ENCODE measurements at places on chromosomes 13 and 19.
A peak's percentile ranks its signal among the peaks of the same experiment; 100 is the strongest.

- no peak for DNase-seq
Measured at GRCh38 chr13:106477303-106477702, 58.2 kb downstream of the EFNB2 start.

DNA sequence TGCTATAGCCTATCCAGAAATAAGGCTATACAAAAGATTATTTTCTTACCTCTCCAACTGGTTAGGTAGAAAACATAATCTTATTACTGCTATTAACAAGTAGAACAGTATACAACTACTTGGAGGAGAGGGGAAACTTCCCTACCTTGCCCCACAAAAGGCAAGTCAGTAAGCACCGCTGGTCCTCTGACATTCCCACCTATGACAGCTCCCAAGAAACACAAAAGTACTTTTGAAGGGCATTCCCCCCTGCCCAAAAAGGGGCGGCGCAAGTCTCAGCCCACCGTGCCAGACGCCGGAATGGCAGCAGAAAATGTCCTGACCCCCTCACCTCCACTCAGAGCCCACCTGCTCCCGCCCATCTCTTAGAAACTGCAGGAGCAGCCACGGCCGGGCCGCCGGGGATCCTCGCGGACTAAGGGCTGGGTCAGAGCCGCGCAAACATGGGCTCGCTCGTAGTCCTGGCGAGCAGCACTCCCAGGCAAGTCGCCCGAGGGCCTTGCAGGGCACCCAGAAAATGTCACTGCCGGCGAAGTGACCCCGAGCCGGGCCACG lies 437 bp downstream of the SUCLA2 start:
- peak; percentile 66 for DNase-seq

GRCh38 chr13:33250609-33251008 lies 34.9 kb downstream of the STARD13 start:
- no peak for DNase-seq

DNA sequence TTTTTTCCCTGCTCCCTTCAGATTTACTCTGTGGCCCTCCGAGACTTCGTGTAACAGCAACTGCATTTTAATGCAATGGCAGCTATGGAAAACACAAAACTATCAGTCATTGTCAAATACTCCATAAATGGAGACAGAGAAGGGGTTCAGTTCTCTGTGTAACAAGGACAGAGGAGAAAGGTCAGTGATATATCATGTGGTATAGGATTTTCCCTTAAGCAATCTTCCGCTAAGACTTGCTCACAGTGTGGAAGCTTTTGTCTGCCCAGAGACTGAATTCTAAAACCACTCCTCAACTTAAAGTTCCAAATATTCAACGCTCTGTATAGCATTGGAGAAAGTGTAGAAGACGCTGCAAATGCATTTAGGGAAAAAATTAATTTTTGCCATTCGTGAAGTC lies 111.3 kb upstream of the EDNRB start:
- no peak for DNase-seq

- no peak for DNase-seq
Measured at GRCh38 chr19:13819238-13819637, 24.0 kb downstream of the ZSWIM4 start.

DNA sequence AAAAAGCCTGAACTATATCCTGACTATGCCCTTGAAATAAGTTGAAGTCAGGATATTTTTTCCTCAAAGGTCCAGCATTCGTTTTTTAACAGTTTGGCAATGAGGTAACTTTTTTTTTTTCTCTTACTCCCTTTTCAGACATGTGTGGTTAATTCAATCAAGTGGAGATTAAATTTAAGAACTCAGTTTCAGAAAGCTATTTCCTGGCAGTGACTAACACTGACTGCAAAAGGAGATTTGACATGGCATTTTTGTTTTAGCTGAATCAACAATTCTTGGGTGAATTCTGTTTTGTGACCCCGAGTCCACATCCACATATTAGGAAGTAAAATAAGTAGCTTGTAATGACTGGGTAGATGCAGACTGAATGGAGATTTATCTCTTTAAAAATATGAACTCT lies 716.4 kb downstream of the PCDH9 start:
- no peak for DNase-seq

DNA sequence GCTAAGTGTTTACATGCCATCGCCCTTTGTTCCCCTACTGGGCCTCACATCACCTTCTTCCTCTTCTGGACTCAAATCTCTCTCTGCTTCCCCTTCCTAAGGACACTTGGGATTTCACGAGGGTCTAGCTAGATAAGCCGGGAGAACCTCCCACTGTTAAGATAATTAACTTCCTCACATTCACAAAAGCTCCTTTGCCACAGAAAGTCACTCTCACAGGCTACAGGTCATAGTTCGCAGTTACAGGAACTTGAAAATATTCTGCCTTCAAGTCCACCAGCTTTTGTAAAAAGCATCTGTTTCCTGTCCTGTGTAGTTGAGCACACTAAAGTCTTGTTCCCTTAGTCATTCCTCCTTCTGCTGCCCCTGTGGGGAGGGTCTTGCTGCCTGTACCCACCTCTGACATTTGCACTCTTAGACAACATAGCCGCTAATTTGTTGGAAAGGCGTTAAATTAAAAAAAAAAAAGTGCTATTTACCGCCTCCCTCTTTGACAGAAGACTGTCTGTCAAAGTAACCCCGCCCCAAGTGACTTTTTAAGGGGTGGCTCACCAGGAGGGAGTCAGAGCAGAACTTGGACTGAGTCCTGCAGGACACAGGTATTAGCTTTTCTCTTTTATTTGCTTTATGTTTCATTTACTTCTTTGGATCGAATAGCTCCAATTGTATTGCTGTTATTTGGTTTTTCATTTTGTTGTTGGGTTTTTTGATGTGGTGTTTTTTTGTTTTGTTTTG lies 26.8 kb upstream of the CEACAM21 start:
- no peak for DNase-seq

- no peak for DNase-seq
Measured at GRCh38 chr19:38654628-38655055, 7.2 kb downstream of the ACTN4 start.

GRCh38 chr19:4867534-4868285 lies at the start of gene PLIN3:
TSS of gene PLIN3 (minus strand) at chr19:4867667. CDS start at chr19:4861394, 6,273 bp downstream.
- peak; percentile 98 for DNase-seq

- DNase-seq = no peak
Measured at GRCh38 chr19:12450844-12451243, 10.0 kb upstream of the ZNF443 start.

GRCh38 chr13:40814803-40815202 lies 25.4 kb downstream of the SLC25A15 start:
- DNase-seq = no peak

DNA sequence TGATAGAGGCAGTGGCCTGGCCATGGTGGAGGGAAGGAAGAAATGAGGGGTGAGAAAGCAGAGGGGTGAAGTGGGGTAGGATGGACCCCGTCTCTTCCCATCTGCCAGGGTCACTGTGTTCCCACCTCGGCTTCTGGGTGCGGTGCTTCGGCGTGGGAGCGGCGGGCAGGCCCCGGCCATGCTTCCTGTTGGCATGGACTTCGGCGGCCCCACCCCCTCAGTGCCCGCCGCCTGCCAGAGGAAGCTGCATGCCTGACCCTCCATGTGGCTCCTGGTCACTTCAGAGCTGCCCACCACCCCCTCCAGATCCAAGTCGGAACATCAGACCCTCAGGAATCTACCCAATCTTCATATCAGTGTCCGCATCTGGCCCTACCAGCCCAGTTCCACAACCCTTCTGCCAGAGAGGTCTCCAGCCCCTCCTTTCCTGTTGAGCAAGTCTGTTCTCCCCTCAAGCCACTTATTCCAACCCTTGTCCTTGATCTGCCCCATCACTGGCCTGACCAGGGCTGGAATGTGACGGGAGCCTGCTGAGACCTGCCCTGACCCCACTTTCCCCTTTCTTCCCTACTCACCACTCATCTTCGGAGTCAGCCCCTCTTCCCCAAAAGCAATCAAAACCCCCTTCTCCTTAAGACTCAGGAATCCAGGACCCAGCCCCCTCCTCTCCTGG lies 1.5 kb downstream of the KCNN4 start:
- no peak for DNase-seq

DNA sequence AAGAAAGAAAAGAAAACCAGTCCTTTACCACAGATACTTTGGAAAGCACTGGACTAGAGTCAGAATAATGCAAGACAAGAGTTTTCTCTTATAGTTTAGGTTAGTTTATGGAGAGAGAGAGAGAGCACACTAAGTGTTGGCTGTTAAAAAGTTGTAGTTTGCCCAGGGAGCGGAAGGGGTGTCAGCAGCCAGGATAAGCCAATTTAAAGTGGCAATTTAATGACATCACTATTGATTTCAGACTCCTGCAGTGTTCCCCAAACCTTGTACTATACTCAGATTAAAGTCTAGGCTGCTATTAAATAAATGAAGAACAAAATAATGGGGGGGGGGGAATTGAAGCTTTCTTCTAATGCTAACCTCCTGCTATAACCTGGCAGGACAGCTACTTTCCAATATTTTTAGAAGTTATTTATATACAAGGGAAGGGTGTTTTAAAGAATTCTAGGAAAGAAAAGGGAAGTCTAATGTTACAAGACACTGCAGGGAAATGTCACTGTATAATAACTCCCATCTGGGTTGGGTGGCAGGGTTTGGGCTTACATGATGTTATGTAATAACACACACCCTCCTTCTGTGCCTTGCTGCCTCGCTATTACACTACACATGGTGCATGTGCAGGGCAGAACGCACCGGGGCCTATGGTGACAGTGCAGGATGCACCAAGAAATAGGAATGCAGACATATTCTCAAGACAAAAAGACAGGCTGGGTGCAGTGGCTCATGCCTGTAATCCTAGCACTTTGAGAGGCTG lies 19.9 kb downstream of the TPT1 start:
- DNase-seq = no peak

DNA sequence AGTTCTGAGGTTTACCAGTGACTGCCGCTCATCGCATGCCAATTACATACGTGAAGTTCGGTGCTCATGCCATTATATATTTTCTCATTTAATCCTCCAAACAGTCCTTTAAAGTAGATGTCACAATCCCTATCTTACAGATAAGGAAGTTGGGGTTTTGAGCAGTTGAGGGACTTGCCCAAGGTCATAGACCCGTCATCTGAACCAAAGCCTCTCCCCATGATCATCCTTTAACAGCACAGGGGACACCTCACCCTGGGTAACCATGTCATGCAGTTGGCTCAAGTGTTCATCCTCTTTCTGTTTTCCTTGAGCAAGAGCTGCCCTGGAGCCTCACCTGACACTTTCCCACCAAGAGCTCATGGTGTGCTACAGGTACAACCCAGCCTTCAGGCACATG lies 69.1 kb downstream of the HSPH1 start:
- peak; percentile 9 for DNase-seq

DNA sequence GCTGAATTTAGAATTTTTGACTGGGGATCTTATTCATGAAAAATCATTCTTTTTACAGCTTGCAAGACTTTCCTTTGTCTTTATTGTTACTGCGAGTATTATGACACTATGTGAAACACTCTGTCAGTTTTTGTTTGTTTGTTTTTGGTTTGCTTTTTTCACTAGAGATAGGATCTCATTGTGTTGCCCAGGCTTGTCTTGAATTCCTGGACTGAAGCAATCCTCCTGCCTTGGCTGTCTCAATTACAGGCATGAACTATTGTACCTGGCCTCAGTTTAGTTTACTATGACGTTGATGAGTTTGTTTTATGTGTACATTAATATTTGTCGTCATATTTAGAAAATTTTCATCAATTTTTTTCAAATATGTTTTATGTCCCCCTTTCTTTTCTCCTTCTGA lies 1030.0 kb upstream of the PRR20A start:
- no peak for DNase-seq

- DNase-seq = no peak
Measured at GRCh38 chr13:20193907-20194631, 1.3 kb upstream of the GJB2 start.

DNA sequence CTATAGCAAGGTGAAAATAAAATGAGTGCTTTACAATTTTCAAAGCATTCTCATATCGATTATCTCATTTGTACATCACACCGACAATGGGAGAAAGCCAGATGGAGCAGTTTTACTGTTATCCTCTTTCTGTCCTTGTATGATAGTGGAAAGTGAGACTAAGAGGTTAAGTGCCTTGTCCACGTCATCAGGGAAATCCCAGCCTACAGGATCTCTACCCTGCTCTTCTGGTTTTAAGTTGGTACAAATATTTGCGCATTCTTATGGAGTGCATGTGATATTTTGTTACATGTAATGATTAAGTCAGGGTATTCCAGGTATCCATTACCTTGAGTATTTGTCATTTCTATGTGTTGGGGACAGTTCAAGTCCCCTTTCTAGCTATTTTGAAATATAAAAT lies 12.4 kb upstream of the ENOX1 start:
- no peak for DNase-seq

DNA sequence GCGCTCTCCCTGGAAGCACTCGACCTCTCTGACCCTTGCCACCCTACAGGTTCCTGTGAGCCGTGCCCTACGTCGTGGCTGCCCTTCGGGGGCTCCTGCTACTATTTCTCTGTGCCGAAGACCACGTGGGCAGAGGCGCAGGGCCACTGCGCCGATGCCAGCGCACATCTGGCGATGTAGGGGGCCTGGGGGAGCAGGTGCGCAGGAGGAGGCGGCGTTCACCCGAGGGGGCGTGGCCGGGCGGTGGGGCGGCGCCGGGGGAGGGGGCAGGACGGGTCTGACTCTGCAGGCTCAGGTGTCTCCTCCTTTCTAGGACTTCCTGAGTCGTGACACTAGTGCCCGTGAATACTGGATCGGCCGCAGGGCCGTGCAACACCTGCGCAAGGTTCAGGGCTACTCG lies 26.4 kb downstream of the CLEC4M start:
- DNase-seq = no peak

- peak; percentile 63 for DNase-seq
Measured at GRCh38 chr19:1811472-1811894, 593 bp downstream of the ATP8B3 start.

- no peak for DNase-seq
Measured at GRCh38 chr13:97512732-97513131, 78.8 kb downstream of the RAP2A start.

DNA sequence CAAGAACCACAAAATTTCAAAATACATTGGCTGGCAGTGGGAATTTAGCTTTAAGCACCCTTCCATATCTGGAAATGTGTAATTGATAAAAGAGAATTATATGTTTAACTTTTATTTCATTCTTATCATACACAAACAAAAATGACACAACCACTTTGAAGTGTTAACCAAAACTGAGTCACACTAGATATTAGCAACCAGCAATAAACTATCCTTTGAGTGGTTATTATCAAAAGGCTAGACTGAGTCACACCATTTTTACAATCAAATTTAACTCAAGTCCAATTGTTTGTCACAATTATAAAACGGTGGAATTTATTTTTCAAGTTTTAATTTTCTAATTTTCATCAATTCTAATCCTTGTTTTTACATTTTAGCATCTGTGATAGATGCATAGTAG lies 121.7 kb downstream of the LIG4 start:
- no peak for DNase-seq

All from ascending aorta (tissue), 2 donors.